ENCODE measurements at places on chromosomes 13 and 19.

- no peak for DNase-seq
Measured at GRCh38 chr13:33445476-33445875, 159.9 kb upstream of the STARD13 start.

- DNase-seq: peak; percentile 29
Measured at GRCh38 chr13:51453959-51454703, 1.3 kb upstream of the INTS6 start.

DNA sequence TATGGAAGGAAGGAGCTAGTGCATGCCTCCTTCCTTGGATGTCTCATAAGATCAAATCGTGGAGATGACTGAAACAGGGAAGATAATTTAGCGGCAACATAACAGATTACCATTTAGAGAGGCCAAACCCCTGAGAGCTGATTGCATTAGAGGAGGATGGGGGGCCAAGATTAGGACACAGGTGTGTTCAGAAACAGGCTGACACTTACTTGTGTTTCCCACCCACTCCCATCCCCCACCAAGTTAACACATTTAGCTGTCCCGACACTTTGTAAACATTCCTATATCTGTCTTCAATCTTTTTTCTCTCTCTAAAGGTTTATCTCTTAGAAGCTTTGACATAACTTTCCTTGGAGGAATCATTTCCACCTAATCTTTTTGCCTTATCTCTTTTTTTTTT, 48.8 kb upstream of the KCTD4 start:
- no peak for DNase-seq

DNA sequence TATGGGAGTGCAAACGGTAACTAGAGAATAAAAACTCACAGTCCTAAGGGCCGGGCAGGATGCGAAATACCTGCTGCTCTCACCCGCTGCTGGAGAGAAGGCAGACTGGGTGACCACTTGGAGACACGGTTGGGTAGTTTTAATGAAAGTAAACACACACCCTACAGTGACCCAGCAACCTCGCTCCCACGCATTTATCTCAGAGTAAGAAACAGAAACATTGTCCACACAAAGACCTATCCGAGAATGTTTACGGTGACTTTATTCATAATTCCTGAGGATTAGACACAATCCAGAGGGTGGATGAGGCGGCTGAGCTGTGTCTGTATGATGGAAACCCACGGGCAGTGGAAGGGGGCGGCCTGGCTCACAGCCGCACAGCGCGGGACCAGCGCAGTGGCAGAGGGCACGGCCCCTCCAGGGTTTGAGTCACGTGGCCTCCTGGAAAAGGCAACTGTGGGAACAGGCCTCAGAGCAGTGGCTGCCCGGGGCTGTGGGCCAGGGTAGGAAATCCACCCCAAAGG, 73.5 kb upstream of the C13orf46 start:
- no peak for DNase-seq

DNA sequence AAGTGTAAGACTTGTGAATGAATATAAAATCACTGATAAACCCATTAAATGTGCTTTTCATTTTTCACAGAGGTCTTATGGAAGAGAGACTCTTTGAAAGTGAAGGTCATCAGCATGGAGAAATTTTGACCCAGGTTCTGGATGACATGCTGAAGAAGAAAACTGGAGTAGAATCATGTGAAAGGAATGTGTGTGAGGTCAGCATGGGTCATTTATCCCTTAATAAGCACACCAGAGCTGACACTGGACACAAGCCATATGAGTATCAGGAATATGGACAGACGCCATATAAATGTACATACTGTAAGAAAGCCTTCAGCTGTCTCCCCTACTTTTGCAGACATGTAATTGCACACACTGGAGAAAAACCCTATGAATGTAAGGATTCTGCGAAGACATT, 29.0 kb downstream of the ZNF20 start:
- DNase-seq: no peak

- peak; percentile 60 for DNase-seq
Measured at GRCh38 chr13:66513728-66514127, 716.4 kb downstream of the PCDH9 start.
